ENCODE measurements at places on chromosomes 16 and 17.

DNA sequence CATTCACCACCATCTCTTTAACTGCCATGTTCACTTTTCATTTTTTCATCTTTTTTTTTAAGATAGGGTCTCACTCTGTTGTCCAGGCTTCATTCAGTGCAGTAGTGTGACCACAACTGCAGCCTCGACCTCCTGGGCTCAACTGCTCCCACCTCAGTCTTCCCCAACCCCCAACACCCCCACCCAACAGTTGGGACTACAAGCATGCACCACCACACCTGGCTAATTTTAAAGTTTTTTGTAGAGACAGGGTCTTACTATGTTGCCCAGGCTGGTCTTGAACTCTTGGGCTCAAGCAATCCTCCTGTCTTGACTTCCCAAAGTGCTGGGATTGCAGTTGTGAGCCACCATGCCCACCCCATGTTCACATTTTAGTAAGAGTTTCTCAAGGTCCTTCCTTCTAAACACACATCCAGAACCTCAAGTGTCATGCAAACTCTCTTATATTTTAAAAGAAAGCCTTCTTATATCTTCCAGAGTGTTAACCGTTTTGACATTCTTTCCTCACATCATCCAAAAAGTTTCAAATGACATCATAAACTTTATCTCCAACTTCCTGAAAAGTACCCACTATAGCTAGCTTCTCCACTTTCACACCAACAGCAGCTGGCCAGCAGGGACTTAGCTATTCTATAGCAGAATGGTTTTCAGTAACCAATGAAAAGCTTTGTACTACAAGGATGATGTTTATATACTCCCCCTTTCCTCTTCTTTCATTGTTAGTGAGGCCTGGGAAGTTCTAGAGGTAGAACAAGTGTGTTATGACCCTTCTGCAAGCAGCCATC lies 49.3 kb downstream of the TRAF4 start:
- no peak for DNase-seq

- DNase-seq: no peak
These were observed 31.7 kb downstream of the IL21R start for GRCh38 chr16:27433636-27434035.

DNA sequence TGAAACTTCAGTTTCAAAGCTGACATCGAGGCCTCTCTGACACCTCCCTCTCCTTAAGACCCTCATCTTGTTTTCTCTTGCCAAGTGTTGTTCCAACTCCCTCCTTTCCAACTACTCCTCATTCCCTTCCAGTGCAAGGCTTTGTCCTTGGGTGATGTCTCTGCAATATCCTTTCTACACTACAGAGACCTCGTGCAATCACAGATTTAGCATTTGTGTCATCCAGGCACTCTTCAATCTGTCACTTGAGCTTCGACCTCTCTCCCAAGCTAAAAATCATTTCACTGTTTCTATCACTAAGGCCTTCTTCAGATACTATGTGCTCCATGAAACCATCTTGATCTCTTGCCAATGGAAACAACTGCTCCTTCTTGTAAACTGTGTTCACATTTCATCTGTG lies 31.6 kb downstream of the TEKT3 start:
- no peak for DNase-seq

- peak; percentile 27 for DNase-seq
These were observed 33.5 kb downstream of the GRB2 start for GRCh38 chr17:75371981-75372380.

DNA sequence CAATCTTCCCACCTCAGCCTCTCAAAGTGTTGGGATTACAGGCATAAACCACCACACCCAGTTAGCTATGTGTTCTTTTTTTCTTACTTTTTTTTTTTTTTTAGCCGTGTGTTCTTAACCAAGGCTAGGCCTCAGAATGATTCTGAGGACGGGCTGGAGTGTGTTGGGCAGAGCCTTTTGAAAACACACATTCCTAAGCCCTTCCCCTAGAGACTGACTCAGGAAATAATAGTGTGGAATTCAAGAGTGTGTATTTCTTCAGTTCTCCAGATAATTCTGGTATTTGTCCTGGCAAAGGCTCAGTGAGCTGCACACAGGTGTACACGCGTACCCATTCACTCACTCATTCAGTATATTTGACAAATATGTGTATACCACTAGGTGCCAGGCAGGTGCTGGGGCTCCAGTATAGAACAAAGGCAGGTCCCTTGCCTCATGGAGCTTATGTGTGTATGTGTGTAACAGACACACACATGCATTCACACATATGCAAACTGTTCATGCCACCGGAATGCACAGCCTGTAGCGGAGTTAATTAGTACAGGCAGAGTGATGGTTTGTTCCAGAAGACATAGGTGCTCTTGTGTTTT lies 19.4 kb upstream of the NFATC3 start:
- DNase-seq: no peak

- no peak for DNase-seq
These were observed 186.3 kb upstream of the XYLT1 start for GRCh38 chr16:17657045-17657444.

DNA sequence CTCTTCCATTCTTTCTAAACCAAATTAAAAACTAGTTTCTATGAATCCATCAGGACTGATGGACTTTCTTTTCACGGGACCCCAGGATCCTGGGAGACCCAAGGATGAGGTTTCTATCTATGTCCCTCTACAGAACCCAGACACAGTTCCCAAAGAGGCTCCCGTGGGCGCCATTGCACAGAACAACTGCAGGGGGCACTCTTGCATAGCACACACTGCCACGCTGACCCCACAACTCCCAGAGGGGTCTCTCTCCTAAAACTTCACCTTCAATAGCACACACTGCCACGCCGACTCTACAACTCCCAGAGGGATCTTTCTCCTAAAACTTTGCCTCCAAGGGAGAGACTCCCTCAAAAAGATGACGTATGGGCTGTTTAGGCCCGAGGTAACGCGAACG lies 9.0 kb downstream of the ABR start:
- DNase-seq: no peak

GRCh38 chr17:66673668-66674276 lies 161.1 kb upstream of the CACNG5 start:
- DNase-seq: no peak

- no peak for DNase-seq
These were observed 63.4 kb upstream of the TANC2 start for GRCh38 chr17:62902531-62903220.

Data from GM19239 (cell line).